ENCODE measurements at places on chromosomes 2 and 18.

DNA sequence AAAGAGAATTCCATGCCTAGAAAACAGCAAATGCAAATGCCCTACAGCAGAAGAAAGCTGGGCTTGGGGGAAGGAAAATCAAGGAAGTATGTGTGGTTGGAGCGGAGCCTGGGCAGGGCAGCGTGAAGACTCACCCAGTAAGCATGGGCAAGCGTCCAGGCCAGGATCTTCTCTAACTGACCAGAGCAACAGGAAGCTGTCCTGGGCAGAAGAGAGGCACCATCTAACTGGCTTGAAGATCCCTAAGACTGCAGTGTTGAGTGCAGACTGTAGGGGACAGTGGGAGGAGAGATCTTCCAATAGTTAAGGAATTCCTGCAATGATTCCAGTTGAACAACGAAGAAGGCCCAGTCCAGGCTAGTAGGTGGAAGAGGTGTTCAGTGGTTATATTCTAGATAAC, 57.9 kb downstream of the NXPH2 start:
- no peak for DNase-seq

DNA sequence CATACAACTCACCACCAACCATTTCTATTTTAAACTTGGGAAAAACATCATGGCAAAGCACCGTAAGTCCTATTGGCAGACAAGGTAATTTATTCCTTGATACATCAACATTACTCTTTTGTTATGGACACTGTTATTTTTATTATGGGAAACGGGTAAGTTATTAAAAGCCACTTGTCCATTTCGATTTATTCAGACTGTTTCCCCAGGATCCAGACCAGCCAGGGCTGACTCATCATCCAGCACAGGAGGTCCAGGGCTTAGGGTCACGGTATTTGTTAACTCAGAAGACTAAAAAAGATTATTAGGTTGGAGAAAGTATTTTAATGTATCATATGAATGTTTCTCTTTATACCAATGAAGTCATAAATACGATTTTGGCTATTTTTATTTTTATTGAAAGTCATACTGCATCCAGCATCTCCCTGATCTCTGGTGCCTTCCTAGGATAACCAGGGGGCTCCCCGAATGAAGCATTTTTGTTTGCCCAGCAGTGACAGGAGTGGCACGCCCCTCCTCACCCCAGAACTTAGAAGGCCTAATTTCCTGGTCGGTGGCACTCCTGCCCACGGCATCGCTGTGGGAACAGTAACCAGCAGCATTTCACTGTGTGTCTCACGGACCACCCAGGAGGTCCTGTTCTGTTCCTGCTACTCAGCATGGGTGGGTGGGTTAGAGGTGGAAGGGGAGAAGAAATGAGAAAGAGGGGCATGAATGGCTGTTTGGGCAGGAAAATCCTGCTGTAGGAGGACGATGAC, 446.1 kb downstream of the EIPR1 start:
- no peak for DNase-seq

- DNase-seq, result no peak
These were observed 314.4 kb downstream of the ALK start for GRCh38 chr2:29607038-29607420.

DNA sequence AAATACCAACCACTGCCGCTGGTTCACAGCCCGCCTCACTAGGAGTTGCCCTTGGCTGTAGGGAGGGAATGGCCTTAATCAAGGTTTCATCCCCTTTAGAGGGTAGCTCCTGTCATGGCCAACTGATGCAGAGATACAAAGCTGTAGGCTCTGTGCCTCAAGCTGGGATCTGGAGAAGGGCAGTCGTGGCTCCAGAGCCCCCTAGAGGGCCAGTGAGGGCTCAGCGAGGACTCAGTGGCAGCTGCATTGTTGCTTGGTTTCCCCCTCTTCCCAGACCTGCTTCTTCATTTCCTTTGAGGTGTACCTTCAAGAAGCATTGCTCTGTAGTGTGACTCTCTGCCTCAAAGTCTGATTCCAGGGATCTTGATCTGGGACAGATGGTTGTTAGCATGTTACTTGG, 302.1 kb downstream of the LPIN1 start:
- DNase-seq, result peak; percentile 2

- no peak for DNase-seq
These were observed 10.1 kb downstream of the COL4A4 start for GRCh38 chr2:227153758-227154486.

DNA sequence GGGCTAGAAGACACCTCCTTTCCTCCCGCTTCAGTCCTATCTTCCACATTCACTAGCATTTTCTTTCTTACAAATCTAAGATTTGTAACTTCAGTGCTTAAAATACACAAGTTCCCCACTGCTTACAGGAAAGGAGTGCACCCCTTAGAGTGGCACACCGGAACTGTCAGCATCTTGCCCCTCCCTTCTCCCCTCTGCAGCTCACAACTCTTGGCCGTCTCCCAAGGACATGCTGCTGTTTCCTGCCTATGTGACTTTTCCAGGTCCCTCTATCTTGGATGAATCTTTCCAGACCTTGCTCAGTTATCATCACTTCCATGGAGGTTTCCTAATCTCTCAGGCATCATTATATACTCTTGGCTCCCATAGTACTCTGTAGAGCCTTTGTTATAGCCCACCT, 334.8 kb downstream of the CELF4 start:
- no peak for DNase-seq

- no peak for DNase-seq
These were observed 17.1 kb upstream of the B3GNT2 start for GRCh38 chr2:62178741-62179271.

DNA sequence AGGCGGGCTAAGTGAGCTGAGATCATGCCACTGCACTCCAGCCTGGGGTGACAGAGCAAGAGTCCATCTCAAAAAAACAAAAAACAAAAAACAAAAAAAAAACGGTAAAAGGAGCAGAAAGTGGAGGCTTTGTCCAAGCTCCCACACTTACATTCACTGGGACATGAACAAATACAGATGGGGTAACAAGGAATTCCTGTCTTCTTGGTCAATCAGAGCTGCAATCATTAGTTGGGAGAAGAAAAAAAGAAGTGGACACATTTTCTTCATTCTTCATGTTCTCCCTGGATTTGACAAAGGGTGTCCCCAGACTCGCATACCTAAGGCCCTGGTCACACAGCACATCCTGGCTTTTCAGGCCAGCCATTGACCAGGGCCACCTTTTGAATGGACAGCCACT, 124.6 kb downstream of the SOCS6 start:
- DNase-seq, result no peak

- no peak for DNase-seq
These were observed 716.2 kb upstream of the FANCL start for GRCh38 chr2:58957188-58957840.

- DNase-seq, result no peak
These were observed 160.7 kb downstream of the DTNB start for GRCh38 chr2:25512707-25513106.

GRCh38 chr2:133287709-133288108, 280.6 kb downstream of the NCKAP5 start:
- no peak for DNase-seq

GRCh38 chr2:206477296-206477695, 34.0 kb downstream of the ADAM23 start:
- no peak for DNase-seq

GRCh38 chr18:59752666-59753065, 55.4 kb upstream of the CCBE1 start:
- DNase-seq, result no peak

DNA sequence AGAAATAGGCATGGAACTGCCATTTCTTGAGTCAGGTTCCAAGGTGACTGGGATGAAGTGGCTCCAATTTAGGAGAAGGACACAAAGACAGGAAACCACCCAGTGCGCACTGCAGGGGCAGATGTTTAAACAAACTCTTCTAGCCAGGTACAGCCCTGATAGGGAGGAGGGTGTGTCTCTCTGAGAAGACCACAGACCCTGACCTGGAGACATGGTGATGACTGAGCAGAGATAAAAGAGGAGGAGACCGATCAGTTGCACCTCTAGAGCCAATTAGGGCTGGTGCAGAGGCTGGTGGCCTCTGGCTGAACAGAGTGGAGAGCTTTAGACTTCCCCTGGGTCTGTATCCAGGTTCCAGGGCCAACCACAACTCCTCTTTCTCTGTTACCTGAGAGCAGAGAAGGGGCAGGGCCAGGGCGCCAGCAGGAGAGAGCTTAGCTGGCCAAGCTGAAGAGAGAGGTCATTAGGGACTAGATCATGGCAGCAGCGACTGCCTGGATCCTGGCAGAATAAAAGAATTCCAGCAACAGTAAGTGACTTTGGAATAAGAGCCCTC, 5.4 kb upstream of the SPOPL start:
- no peak for DNase-seq

DNA sequence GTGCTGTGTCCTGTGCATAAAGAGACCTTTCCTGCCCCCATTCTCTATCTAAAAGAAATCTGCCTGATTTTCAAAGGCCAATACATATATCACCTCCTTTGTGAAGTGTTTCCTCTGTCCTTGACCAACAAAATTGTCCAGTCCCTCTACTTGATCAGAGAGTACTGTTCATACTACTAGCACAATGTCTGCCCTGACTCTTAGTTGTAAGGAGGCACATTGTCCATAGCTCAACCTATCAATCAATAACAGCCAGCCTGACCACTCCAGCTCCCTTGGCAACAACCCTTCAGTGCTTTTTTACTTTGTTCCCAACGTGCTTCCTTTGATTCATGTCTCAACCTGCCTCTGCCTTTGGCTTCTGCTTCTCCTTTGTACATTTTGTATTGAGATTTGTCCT, 398.9 kb downstream of the TRIB2 start:
- DNase-seq, result no peak

GRCh38 chr2:42653908-42654445, 85.5 kb downstream of the MTA3 start:
- no peak for DNase-seq

DNA sequence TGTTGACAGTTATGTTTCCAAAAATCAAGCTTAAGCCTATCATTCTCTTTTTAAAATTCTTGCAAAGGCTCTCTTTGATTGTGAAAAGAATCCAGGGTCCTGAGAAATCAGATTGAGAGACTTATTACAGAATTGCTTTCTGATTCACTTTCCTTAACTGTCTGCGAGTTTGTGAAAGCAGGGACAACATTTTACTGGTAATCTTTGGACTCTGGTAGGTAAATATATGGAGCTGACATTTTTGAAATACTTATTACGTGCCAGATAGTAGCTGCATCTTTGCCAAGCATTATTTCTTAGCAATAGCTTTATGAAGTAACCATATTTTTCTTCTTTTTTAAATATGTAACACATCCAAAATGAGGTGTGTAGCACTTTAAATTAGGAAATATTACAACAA, 570.9 kb downstream of the CMPK2 start:
- DNase-seq, result no peak

- no peak for DNase-seq
These were observed 201.0 kb upstream of the SALL3 start for GRCh38 chr18:78778651-78779050.

DNA sequence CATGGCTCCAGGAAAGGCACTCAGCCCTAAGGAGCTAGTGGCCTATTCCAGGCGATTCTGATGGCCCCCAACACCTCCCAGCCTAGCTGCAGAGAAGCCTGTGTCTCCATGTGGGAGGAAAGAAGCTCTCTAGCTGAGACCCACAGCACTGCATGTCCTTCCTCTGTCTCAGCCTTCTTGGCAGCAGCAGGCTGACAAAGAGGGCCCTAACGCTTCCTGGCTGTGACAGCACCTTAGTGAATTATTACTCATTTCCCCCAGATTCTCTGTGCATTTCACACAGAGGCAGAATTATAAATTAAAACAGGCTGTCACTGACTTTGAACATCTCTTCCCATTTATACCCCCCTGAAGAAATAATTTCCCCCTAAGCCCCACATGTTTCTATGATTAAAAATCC, 206.8 kb downstream of the CLIP4 start:
- DNase-seq, result no peak

DNA sequence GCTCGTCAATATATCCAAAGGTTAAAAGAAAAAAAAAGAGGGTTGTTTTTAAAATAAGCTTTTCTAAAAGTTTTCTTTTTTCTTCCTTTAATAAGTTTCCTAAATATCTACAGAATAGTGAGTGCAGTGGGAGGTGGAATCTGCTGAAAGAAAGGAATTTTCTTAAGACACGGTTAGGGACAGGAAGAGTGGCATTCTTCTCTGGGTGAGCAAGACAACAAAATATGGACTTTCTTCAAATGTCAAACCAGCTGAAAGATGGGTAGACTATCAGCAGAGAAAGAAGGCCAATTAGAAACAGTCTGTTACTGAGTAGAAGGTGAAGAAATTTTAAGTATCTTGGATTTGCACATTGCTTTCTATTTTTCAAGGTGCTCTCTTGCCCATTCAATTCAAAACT, 222.7 kb upstream of the PIK3C3 start:
- DNase-seq, result peak; percentile 17

DNA sequence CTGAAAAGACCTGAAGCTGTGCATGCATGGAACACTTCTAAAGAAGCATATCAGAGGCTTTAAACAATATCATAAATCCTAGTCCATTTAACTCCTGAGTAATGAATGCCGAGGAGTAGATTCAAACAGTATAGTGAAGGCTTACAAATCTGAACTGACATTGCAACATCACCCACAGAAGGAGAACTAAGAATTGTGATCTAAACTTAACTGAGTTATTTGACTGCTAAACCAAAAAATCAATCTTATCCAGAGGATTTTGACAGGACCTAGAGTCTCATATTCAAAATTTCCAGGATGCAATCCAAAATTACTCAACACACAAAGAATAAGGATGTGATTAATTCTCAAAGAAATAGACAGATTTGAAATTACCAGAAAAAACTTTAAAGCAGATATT, 181.0 kb downstream of the SLC39A10 start:
- DNase-seq, result no peak

DNA sequence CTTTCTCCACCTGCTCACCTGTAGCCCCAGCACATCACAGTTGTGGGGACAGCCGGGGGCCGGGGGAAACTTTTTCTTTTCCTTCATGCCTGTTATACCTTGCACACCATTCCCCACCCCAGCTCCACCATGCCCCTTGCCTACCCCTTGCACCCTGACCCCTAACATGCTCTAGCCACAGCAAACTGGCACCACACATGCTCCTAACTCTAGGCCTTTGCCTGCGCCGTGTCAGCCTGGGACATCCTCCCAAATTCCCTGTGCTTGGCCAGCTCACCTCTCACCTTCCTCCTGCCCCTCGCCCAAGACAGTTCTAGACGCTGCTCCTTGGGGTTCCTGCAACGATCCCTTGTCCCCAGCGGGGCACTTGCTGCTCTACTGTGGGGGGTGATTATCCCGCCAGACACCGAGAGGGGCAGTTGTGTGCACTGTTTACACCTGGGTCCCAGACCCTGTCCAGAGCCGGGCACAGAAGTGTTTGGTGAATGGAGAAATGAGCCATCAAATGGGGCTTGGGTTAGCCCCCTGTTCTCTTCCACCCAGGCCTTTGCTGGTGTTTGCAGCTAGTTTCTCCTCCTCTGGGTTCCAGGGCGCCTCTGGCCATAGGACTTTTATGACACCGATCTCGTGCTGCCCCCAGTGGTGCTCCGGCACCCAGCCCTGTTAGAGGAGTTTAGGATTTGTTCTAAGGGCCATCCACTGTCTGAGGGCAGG, 129.8 kb downstream of the CTIF start:
- DNase-seq, result no peak

DNA sequence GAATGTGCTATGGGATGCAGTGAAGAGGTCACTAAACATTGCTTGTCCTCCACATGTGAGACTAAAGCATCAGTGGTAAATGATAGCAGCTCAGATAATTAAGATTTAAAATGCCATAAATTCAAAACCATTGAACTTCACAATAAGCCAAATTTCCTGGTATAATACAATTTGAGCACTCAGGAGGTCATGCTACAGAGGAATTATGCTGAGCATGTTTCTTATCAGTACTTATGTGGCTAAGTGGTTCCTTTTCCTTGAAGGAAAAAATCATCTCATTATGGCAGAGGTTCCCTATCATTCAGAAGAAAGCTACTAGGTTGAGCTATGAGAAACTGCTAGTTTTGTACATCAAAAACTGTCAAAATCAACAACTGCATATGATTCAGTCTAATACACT, 156.6 kb downstream of the AGPS start:
- no peak for DNase-seq

- peak; percentile 31 for DNase-seq
These were observed 43.9 kb upstream of the RAB11FIP5 start for GRCh38 chr2:73156539-73157124.

All from SW 1271 (cell line).